ENCODE measurements at places on chromosomes 5 and 9. TPM values are rescaled to one million over a fixed set of nuclear protein-coding genes. Genes with fewer than 3 reads are reported as not detected.

DNA sequence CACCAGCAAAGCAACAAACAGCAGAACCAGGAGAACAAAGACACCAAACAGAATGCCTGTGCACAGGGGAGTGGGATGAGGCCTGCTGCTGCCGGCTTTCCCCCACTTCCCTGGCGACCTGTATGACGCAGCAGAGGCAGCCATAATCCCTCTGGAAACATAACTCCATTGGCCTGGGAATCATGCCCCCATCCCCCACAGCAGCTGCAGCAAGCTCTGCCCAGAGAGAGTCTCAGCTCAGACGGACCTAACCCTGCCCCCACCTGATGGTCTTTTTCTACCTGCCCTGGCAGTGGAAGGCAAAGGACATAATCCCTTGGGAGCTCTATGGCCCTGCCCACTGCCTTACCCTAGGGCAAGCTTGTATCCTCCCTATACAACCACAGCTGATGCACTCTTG is 81.8 kb upstream of the FANCC start:
- DNase-seq = no peak

Gene NMUR2
- total RNA-seq = 0.14 TPM

Gene DMRT2
- not detected for total RNA-seq

Gene C8G
- 1.3 TPM for total RNA-seq

DNA sequence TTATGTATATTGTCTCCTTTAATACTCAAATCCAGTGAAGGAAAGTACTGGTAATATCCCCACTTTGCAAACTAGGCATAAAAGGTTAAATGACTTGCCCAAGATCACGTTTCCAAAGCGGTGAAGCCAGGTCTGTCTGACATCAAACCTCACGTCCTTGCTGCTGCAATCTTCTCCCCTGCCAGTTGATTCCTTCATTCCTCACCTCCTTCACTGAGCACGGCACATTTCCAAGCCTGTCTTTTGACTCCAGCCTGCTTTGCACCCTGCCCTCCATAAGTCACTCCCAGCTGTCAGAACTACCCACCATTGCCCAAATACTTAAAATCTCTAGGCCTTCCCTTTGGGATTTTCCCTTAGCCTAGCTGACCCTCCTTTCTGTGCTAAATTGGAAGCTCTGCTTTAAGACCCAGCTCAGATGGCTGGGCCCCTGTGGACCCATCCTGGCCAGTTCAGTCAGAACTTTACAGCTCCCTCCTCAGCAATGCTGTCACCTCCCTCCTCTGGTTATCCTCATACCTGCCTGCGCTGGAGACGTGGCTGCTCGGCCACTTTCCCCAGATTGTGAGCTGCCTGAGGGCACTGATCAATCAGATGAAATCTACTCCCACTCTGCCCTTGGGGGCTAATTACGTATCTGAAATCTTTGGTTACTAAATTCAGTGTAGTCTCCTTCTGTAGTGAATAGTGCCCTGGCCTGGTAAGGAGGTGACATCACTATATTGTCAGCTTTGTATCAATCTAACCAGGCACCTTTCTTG is 51.2 kb downstream of the SLC36A1 start:
- DNase-seq = no peak

DNA sequence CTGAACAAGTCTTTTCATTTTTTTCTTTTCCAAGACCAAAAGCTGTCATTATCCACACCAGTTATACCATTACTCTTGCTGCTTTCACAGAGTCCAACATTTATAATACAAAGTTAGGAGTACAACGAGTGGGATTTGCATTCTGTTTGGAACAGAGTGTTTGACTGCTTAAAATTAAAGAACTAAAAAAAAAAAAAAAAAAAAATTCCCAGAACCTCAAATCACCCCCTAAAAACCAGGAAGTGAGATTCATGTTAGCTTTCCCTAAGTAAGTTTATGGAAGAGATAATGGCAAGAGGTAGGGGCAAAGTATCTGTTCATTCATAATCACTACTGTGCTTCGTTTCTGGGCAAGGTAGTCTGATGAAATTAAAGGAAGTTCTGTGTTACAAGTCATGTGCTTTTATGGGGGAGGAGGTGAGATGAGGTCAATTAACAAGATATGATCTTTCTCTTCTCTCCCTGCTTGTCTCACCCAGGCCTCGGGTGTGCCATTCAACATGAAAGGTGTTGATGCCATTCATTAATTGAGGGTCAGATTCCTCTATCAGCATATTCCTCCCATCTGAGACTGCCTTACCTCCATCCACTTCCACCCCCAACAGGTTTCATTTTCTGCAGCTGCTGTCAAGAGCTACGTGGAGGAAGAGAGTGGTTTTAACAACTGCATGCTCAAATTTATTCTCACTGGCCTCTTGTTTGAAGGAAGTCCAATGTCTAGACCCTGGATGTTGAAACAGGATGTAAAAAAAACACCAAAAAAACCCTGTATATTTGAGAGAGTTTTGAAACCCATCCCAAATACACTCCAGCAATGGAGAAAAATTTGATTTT is 58.1 kb downstream of the MARCHF3 start:
- DNase-seq = no peak

GRCh38 chr5:163379298-163380155 is 57.9 kb upstream of the CCNG1 start:
- DNase-seq = no peak

DNA sequence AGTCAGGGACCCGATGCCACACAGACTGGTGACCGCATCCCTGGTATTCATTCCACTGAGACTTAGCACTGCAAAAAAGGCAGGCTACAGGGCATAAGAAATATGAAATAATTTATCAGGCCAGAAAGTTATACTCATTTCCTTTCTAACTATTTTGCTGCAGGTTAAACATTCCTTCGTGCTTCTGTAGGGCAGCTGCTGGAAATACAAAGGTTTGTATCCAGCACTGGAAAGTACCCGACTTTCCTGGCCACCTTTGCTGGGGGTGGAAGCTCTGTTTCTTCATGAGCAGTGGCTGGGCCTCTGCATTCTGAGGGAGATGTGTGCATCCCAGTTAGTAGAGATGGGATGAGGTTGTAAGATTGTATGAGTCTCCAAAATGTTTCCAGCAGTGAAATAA is 478.6 kb upstream of the WWC1 start:
- DNase-seq = no peak

- DNase-seq = no peak
Observed at GRCh38 chr9:78830301-78830700, 533.4 kb downstream of the PSAT1 start.

DNA sequence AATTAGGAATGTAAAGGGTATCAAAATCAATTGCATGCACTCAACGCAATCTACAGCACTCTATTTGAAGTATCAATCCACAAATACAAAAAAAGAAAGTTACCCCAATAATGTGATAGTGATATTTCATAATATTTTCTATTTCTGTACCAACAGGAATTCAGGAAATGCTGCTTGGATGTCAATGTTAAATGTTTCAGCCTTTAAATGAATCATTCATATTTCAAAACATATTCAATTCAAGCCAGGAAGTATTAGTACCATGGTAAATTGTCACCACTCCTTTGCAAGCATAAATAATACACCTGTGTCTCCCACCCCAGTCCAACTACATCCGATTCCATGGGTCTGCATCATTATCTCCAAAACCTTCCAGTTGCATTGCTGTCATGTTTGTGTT is 1185.5 kb upstream of the CDH18 start:
- no peak for DNase-seq

DNA sequence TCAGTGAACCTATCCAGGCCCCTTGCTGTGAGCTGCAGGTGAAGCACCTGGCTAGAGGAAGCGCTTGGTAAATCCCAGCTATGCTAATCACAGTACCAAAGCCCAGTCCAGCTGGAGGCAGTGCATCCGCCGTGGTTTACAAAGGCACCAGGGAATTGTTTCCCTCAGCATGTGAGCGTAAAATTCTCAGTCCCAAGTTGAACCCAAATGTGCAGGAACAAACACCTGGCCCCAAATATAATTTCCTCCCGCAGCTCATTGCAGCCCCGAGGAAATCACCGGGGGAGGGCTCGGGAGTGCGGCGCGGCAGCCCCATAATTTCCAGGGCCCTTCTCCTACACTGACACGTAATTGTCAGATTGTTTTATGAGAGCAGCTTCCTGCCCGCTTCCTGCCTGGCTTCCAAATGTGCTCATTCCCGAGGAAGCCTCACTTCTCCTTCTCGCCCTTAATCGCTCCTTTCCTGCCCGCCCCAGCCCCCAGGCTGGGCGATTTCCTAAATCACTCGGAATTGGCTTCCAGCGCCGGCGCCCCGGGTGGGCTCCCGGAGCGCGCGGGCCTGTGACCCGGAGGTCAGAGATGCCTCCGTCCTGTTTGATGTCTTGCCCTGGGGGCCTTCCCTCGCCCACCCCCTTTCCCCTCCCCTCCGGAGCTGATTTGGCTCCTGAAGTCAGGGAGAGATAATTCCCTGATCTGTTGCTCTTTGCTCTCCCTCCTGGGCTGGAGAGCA is 134.4 kb downstream of the FGF1 start:
- DNase-seq = no peak

- DNase-seq = no peak
Observed at GRCh38 chr5:55702598-55703345, 9.4 kb downstream of the SLC38A9 start.

- DNase-seq = no peak
Observed at GRCh38 chr9:113692256-113692655, 183.9 kb upstream of the ZNF618 start.

- DNase-seq = no peak
Observed at GRCh38 chr5:123448017-123448617, 24.9 kb upstream of the CEP120 start.
